GOT3 (cell line): ENCODE measurements at places on chromosomes 16 and 17.
A peak's percentile ranks its signal among the peaks of the same experiment; 100 is the strongest.

- no peak for DNase-seq
Measured at GRCh38 chr17:5096731-5097100, 15.0 kb downstream of the ZNF232 start.

- no peak for DNase-seq
Measured at GRCh38 chr17:64520359-64520758, 13.6 kb downstream of the CEP95 start.

DNA sequence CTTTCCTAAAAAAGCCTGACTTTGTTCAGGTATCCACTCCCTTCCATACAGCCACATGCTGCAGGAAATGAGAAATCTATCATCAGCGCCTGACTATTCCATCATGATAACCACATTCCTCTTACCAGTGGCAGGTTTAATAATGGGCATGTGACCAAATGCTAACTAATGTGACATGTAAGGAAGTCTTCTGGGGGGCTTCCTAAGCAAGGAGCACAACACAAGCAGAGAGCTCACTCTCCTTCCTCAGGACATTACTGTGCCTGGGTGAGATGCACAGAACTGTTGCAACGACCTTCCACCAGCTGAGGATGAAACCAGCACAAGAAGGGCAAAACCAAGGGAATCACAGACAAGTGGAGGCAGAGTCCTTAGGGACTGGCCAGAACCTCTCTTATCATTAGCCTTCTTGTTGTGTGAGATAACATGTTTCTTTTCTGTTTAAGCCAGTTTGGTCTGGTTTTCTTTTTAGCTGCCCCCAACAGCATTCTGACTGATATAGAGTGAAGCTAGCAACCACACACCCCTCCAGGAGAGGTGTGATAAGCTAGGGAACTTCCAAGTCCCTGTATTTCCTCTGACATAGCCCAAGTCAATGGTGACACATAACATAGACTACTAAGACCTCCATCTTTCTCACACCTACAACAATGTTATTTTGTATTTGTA lies 16.9 kb downstream of the MYO1D start:
- DNase-seq = no peak

GRCh38 chr17:74603746-74604145 lies 11.7 kb upstream of the CD300LD start:
- DNase-seq = no peak

- no peak for DNase-seq
Measured at GRCh38 chr17:54172096-54172984, 349.6 kb downstream of the KIF2B start.

GRCh38 chr16:89071686-89072547 lies 21.7 kb upstream of the ACSF3 start:
- DNase-seq = no peak

- DNase-seq = no peak
Measured at GRCh38 chr16:27767971-27768591, 218.1 kb downstream of the KATNIP start.

GRCh38 chr17:2174468-2175293 lies 119.8 kb downstream of the HIC1 start:
- no peak for DNase-seq

GRCh38 chr17:81511804-81512561 lies 616 bp downstream of the ACTG1 start:
- no peak for DNase-seq

DNA sequence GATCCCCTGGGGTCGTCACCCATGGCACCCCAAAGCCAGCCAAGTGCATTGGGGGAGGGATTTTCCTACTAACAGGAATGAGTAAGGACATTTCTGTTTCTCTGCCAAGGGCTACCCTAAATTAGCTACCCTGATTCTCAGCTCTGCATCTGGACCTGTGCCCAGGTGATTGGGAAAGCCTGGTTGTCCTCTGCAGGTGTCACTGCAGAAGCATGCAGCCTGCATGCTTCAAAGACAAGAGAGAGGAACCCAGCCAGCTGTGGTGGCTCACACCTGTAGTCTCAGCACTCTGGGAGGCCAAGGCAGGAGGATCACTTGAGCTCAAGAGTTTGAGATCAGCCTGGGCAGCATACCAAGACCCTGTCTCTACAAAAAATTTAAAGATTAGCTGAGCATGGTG lies 19.6 kb downstream of the BEAN1 start:
- no peak for DNase-seq

- no peak for DNase-seq
Measured at GRCh38 chr17:73820686-73821448, 176.6 kb upstream of the SDK2 start.

DNA sequence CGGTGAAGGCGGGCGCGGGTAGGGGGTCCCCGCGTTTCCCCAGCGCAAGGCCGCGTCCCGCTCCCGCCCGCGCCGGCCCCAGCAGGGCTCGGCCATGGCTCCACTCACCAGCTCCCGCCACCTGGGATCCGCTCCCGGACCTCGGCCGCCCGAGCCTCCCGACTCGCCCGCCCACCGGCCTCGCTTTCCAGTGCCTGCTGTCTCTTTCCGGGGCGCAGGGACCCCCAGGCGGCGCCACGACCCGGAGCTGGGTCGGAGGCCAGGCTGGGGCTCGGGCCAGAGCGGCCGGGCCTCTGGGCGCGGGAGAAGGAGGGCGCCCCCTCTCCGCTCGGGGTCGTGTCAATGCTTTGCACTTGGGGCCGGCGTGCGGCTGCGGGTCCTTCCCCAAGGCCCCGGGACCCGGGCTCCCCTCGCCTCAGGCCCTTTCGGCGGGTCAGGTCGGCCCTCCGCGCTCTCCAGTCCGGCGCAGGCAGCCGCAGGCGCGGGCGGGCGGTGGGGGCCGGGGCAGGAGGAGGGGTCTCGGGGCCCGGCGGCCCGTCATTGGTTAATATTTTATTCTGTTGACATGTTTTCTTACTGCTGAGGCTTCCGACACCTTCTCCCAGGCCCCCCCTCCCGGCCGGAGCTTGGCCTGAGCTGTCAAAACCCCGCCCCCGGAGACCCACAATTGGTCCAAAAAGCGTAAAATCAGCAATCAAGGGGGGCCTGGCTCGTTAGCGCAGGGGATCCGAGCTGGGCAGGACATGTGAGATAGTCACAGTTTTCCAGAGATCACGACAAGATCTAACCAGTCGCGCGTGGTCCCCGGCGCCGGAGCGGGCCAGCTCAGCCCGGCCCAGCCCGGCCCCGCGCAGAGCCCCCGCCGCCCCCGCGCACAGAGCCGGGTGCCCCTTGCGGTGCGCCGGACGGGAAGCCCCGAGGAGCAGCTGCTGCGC lies at the start of gene TBX2:
Gene TBX2 (plus strand): TSS at position 713 of the 935 bp plus-strand sequence. CDS start 334 bp downstream, outside the sequence.
- peak; percentile 55 for DNase-seq

GRCh38 chr16:68737730-68738629 lies 888 bp downstream of the CDH1 start:
- DNase-seq = no peak

DNA sequence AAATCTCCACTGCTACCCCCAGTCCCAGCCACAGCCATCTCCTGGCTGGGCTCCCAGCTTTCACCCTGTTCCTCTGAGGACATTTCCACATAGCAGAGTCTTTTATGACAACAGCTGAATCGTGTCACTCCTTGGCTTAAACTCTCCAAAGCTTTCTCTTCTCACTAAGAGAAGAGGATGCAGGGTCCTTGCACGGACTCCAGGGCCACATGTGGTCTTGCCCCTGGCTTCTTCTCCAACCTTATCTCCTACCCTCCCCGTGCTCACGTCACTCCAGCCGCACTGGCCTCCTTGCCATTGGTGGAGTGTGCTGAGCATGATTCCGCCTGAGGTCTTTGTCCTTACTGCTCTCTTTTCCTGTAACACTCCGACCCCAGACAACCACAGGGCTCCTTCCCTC lies 39.9 kb upstream of the CCDC182 start:
- no peak for DNase-seq

- no peak for DNase-seq
Measured at GRCh38 chr16:12304861-12305596, 328.5 kb downstream of the SNX29 start.

DNA sequence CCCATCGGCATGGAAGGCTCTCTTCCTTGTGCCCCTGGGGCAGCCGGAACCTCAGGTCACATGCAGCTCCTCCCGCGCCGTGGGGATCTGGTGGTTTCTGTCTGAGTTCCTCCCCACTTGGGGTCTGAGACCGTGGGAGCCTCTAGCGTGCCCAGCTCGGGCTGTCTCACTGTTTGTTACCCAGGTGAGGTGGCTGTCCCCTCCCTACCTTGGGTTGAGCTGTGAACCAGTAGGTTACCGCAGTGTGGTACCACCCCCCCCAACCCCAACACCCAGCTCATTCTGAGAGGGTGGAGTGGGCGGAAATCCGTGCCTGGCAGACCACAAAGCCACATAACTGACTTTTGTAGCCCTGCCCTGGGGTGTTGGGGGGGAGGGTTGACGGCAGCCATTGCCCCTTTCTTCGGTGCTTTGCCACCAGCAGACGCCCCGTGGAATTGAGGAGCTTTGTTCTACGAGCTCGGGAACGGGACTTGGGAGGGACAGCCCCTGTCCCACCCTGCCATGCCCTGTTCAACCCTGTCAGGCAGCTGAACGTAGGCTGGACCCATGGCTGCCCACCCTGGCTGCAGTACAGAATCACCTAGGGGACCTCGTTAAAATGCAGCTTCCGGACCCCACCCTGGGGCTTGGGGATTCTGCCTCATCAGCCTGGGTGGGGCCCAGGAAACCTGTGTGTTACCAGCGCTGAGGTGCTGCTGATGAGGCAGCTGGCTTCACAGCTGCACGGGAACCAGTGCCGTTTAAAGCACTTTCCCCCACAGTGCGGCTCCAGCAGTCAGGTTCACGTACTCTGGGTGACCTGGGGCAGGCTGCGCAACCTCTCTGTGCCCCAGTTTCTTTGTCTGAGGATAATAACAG lies 18.5 kb downstream of the RAP1GAP2 start:
- no peak for DNase-seq

GRCh38 chr17:42618442-42619150 lies 9.1 kb downstream of the TUBG1 start:
- DNase-seq = no peak

DNA sequence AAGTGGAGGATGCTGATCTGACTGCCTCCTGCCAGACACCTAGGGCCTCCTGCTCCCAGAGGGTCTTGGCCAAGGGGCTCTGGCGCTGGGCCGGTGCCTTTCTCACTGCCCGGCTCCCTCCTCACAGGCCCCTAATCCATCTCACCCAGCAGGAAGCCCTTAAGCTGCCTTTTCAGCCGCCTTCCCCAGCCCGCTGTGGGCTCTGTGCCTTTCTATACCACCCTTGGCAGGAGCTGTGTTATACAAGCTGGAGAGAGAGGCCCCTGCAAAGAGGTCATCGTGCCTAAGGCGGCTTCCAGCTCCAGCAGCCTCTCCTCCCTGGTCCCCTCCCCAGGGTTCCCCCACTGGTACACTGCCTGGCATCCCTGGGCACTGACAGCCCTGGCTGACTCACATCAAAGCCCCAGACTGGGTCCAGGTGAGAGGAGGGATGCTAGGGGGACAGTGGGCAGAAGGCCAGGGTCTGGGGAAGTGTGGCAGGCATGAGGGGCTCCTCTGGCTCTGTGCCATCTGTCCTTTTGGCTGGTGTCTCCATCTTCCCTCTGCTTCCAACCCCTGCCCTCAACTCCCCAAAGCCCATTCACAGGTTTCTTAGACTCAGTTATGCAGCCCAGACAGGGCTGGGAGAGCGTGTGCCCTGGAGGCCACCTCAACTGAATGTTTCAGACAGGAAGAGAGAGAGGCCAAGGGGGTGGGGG lies 15.3 kb upstream of the FZD2 start:
- DNase-seq = no peak

DNA sequence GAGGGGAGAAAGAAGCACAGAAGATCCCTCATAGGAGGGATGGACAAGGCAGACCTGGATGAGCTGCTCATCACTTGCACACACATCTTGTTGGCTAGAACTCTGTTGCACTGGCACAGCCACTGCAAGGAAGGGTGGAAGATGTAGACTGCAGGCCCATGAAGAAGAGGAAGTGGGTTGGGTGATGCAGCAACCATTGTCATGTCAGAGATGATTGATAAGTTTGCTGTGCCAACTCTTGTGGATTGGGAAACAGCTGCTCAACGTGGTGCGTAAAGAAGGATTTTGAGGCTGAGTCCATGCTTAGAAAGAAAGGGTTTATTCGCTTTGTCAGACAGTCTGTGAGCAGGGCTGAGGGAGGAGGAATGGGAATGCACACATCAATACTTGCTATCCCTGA lies 161.4 kb upstream of the MPHOSPH6 start:
- DNase-seq = no peak

DNA sequence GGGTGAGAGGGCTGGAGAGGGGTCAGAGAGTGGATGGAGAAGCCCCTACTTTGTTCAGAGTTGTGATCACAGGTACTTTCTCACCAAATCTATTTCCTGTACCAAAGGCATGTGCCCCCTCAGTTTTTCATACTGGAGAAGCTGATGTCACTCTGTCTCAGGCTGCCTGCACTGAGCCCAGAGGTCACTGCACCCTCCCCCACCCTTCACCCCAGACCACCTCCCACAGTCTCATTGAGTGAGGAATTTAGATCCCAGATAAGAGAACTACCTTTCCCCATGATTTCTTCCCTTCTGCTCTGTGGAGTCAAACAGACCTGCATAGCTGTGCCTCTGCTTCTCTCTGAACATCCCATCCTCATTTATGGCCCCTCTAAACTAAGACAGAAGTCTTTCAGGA lies 140.0 kb upstream of the IRX6 start:
- no peak for DNase-seq

DNA sequence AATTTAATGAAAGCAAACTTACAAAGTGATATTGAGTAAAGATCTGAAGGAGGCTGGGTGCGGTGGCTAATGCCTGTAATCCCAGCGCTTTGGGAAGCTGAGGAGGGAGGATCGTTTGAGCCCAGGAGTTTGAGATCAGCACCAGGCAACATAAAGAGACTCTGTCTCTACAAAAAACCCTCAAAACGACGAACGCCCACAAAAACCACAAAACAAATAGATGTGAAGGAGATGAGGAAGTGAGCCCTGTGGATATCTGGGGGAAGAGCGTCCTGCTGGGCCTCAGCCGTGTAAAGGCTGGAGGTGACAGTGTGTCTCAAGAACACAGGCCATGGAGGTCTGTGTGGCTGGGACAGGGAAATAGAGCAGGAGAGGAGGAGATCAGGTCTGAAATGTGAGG lies 68.8 kb downstream of the ITFG1 start:
- no peak for DNase-seq

GRCh38 chr17:55264278-55264644 lies 499 bp upstream of the HLF start:
- no peak for DNase-seq

DNA sequence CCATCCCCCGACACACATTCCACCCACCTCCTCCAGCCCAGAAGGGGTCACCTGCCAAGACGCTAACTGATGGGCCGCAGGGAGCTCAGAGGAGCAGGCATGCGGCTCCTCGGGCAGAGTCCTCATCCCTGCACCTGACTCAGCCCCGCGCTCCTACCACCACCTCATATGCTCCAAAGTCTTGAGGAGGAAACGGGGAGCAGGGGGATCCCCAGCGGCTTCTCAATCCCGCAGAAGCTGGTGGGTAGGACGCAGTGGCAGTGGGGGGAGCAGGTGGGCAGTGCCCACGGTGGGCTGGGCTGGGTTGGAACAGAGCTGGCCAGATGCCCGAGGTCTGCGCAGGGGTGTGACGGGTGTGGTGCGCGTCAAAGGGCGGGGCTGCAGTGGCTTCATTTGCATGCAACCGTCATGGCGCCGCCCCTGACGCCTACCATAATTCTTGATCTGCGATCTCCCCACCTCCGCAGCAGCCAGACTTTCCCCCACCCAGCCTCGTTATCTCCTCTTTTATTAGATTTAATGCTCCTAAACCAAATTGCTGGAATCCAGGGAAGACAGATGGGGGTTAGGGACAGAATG lies 39.0 kb upstream of the EMP2 start:
- DNase-seq = no peak
